Natural killer cell treated with Interleukin-12 subunit alpha and Interleukin-12 subunit beta and Interleukin-15 and Interleukin-18, amount 100 ng/mL, for 72 hours (primary cell): ENCODE measurements at places on chromosomes 6 and 20. TPM values are rescaled to one million over a fixed set of nuclear protein-coding genes. Genes with fewer than 3 reads are reported as not detected.

GPX5 gene
- total RNA-seq: not detected

EEF1A2 gene
- 6.1 TPM for total RNA-seq

SYNDIG1 gene
- not detected for total RNA-seq

SMIM29 gene
- total RNA-seq: 20.9 TPM

RCAN2 gene
- 0.55 TPM for total RNA-seq

TBX18 gene
- not detected for total RNA-seq

DNA sequence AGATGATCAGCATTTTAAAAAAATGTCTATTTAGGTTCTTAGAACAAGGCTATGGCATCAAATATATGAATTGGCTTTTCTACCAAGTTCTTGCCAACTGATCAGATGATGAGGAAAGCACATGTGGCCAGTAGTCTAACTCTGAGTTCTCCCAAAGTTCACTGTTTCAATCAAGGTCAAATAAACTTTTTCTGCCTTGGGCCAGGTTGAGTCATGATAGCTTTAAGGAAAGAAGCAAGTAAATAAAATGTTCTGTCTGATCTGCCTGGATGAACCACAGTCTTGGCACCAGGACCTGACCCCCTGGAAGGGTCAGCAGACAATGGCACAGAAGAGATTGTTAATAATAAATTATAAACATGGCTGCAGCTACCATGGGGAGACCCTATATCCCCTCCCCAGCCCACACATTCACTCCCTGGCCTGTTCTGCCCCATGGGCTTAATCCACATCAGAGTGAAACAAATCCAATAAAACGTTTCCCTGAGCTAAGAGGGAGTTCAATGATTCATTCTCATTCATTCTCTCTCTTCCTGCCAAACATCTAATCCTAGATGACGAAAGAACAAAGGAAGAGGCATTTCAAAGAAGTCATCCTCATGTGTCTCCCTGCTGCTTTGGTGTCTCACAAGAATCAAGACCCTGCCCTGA is 661.6 kb downstream of the DHX35 start:
- no peak for DNase-seq
- H3K27me3 ChIP-seq: no peaks in the 10 kb centered on the region
- no peaks in the 10 kb centered on the region for H3K4me1 ChIP-seq
- no peak overlapping the region for H3K4me3 ChIP-seq

GRCh38 chr6:44094403-44095242 is 32.6 kb downstream of the MRPL14 start:
- H3K36me3 ChIP-seq: no peaks in the 10 kb centered on the region
- peak overlapping the region; percentile 24 for H3K27ac ChIP-seq
- H3K27me3 ChIP-seq: no peaks in the 10 kb centered on the region
- no peak overlapping the region for H3K4me3 ChIP-seq

GRCh38 chr20:31602431-31602778 is 2.7 kb upstream of the ID1 start:
- H3K4me3 ChIP-seq: peak overlapping the region; percentile 54
- DNase-seq: no peak
- H3K27me3 ChIP-seq: peaks cover 24% of the 10 kb centered on the region
- peaks cover 30% of the 10 kb centered on the region for H3K4me1 ChIP-seq
- peak overlapping the region; percentile 53 for H3K27ac ChIP-seq

DNA sequence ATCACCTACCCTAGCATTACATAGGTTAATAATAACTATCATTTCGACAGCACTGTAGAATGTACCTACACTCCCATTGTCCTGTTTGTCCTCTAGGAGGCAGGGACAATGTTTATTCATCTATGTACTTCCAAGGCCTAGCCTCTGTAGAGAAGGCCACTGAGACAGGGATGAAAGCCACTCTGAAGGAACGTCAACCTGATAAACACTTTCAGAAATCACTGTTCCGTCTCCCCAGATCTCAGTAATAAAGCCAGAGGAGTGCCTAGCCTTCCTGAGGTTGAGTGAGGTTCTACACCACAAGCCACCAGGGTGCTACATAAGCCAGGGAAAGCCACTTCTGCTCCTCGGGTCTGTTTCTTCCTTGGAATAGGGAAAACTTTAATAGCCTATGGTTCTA is 44.8 kb downstream of the POPDC3 start:
- DNase-seq: no peak
- H3K36me3 ChIP-seq: no peaks in the 10 kb centered on the region
- H3K27ac ChIP-seq: no peak overlapping the region
- peaks cover 7% of the 10 kb centered on the region for H3K4me1 ChIP-seq
- no peak overlapping the region for H3K4me3 ChIP-seq

GRCh38 chr6:134722200-134722870 is 227.6 kb downstream of the ALDH8A1 start:
- H3K4me3 ChIP-seq: no peak overlapping the region
- no peak for DNase-seq

- no peak overlapping the region for H3K4me3 ChIP-seq
- H3K36me3 ChIP-seq: peaks cover 15% of the 10 kb centered on the region
- DNase-seq: no peak
Observed at GRCh38 chr6:80434691-80435350, 328.4 kb downstream of the BCKDHB start.

- no peaks in the 10 kb centered on the region for H3K27me3 ChIP-seq
- peaks cover 56% of the 10 kb centered on the region for H3K4me1 ChIP-seq
- DNase-seq: no peak
- H3K27ac ChIP-seq: peak overlapping the region; percentile 70
Observed at GRCh38 chr6:36607683-36608386, 13.7 kb downstream of the SRSF3 start.

GRCh38 chr6:164243949-164244348 is 829.4 kb downstream of the QKI start:
- no peaks in the 10 kb centered on the region for H3K4me1 ChIP-seq
- DNase-seq: no peak
- H3K27me3 ChIP-seq: peaks cover 8% of the 10 kb centered on the region
- no peak overlapping the region for H3K4me3 ChIP-seq

GRCh38 chr6:31558318-31558625 is 10.9 kb downstream of the NFKBIL1 start:
- no peaks in the 10 kb centered on the region for H3K27me3 ChIP-seq
- DNase-seq: no peak
- peaks cover 13% of the 10 kb centered on the region for H3K36me3 ChIP-seq
- H3K4me1 ChIP-seq: peaks cover 58% of the 10 kb centered on the region
- peak overlapping the region; percentile 94 for H3K27ac ChIP-seq
- H3K4me3 ChIP-seq: peak overlapping the region; percentile 90

GRCh38 chr6:110735666-110736065 is 79.6 kb downstream of the CDK19 start:
- peaks cover 5% of the 10 kb centered on the region for H3K36me3 ChIP-seq
- peaks cover 1% of the 10 kb centered on the region for H3K4me1 ChIP-seq
- H3K27me3 ChIP-seq: no peaks in the 10 kb centered on the region
- no peak overlapping the region for H3K4me3 ChIP-seq
- no peak for DNase-seq
- H3K27ac ChIP-seq: no peak overlapping the region

- DNase-seq: no peak
- no peak overlapping the region for H3K4me3 ChIP-seq
- no peaks in the 10 kb centered on the region for H3K4me1 ChIP-seq
- H3K27me3 ChIP-seq: no peaks in the 10 kb centered on the region
- no peak overlapping the region for H3K27ac ChIP-seq
- H3K36me3 ChIP-seq: no peaks in the 10 kb centered on the region
Observed at GRCh38 chr6:139003751-139004150, 15.7 kb upstream of the REPS1 start.

DNA sequence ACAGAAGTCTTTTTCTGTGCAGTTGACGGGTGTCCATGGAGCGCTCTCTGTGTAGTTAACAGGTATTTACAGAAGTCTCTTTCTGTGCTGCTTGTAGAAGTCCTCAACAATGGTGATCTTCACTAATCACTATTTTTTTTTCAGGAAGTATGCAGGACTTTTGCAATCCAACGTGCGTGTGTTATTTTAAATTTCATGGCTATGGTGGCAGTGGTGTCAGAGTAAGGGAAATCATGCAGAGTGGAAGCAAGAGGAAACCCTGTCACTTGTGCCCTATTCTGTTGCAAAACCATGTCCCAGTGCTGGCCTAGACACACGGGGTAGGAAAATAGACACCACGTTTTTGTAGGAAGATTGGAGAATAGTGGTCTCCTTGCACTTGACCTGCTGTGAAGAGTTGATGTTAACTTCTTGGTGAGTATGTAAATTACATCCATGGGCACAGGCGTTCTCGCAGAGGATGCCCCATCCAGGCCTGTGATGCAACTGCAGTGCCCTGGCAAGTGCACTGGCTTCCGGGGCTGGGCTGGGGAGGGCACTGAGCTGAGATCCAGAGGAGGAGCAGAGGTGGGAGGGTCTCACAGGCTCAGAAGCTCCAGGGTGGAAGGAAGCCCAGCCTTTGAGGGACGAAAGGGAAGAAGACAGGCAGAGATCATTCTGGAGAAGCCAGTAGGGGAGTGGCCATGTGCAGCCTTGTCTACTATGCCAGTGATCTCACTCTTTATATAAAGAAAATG is 146.5 kb downstream of the SYCP2 start:
- H3K27ac ChIP-seq: no peak overlapping the region
- H3K4me1 ChIP-seq: no peaks in the 10 kb centered on the region
- no peak for DNase-seq
- no peak overlapping the region for H3K4me3 ChIP-seq
- no peaks in the 10 kb centered on the region for H3K36me3 ChIP-seq
- peaks cover 5% of the 10 kb centered on the region for H3K27me3 ChIP-seq

DNA sequence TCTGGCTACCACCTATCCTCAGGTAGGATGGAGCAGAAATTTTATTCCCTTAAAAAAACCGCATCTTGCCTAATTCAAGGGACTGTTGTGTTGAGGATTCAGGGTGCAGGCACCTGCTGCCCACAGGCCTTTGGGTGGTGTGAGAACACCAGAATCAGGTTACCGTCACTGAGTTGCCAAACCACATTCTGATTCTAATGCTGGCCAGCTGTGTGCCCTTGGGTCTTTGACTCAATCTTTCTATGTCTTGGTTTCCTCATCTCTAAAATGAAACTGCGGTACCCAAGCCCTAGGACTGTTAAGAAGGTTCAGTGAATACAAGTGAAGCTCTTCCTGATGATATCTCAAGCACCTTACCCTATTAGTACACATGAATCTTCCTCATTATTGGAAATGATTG is 827.3 kb downstream of the DHX35 start:
- H3K4me1 ChIP-seq: no peaks in the 10 kb centered on the region
- DNase-seq: no peak
- no peaks in the 10 kb centered on the region for H3K36me3 ChIP-seq
- no peak overlapping the region for H3K4me3 ChIP-seq
- no peaks in the 10 kb centered on the region for H3K27me3 ChIP-seq

DNA sequence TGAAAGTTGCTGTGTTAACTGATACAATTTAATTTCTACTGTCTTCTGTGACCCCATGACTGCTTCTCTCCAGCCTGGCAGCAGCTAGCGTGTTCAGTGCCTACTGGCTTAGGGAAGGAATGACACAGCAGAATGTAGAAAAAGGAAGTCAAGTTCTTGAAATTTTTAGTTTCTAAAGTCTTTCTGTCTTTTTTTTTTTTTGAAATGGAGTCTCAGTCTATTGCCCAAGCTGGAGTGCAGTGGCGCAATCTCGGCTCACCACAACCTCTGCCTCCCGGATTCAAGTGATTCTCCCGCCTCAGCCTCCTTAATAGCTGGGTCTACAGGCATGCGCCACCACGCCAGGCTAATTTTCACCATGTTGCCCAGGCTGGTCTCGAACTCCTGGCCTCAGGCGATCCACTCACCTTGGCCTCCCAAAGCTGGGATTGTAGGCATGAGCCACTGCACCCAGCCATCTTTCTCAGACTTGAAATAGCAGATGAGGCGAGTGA is 39.3 kb downstream of the PCNA start:
- no peaks in the 10 kb centered on the region for H3K27me3 ChIP-seq
- H3K27ac ChIP-seq: peak overlapping the region; percentile 96
- peaks cover 43% of the 10 kb centered on the region for H3K4me1 ChIP-seq
- no peaks in the 10 kb centered on the region for H3K36me3 ChIP-seq
- peak overlapping the region; percentile 82 for H3K4me3 ChIP-seq

GRCh38 chr6:128068119-128068479 is 167.2 kb upstream of the THEMIS start:
- no peaks in the 10 kb centered on the region for H3K36me3 ChIP-seq
- no peaks in the 10 kb centered on the region for H3K27me3 ChIP-seq
- no peak for DNase-seq
- H3K27ac ChIP-seq: no peak overlapping the region
- no peak overlapping the region for H3K4me3 ChIP-seq

DNA sequence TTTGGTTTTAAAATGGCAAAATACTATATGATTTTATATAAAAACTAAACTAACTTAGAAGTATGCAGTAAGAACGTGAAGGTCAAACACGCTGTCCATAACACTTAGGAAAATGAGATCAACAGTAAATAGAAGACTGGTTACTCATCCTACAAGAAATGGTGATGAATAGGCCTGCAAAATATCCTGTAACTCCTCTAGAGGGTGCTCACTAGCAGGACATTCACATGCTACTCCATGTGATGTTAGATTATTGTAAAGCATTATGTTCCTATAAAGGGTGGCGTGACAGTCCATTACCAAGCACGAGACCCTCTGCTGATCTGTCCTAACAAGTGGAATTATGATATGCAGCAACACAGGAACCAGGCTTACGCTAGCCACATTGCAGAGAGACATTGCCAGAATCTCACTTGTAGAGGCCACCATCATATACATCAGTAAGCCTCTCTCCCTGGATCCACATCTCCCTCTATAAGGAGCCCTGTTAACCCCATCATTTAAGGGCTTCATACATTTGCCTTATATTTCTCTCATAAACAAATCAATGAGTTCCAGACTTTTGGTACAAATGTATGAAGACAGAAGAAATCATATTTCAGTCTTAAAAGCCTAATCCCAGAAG is 18.0 kb upstream of the DEFB129 start:
- no peaks in the 10 kb centered on the region for H3K4me1 ChIP-seq
- H3K36me3 ChIP-seq: no peaks in the 10 kb centered on the region
- H3K27ac ChIP-seq: no peak overlapping the region
- peaks cover 11% of the 10 kb centered on the region for H3K27me3 ChIP-seq
- DNase-seq: no peak

GRCh38 chr6:104506429-104506828 is 353.3 kb downstream of the HACE1 start:
- no peak for DNase-seq
- no peaks in the 10 kb centered on the region for H3K36me3 ChIP-seq
- no peak overlapping the region for H3K27ac ChIP-seq
- no peaks in the 10 kb centered on the region for H3K4me1 ChIP-seq
- H3K4me3 ChIP-seq: no peak overlapping the region

DNA sequence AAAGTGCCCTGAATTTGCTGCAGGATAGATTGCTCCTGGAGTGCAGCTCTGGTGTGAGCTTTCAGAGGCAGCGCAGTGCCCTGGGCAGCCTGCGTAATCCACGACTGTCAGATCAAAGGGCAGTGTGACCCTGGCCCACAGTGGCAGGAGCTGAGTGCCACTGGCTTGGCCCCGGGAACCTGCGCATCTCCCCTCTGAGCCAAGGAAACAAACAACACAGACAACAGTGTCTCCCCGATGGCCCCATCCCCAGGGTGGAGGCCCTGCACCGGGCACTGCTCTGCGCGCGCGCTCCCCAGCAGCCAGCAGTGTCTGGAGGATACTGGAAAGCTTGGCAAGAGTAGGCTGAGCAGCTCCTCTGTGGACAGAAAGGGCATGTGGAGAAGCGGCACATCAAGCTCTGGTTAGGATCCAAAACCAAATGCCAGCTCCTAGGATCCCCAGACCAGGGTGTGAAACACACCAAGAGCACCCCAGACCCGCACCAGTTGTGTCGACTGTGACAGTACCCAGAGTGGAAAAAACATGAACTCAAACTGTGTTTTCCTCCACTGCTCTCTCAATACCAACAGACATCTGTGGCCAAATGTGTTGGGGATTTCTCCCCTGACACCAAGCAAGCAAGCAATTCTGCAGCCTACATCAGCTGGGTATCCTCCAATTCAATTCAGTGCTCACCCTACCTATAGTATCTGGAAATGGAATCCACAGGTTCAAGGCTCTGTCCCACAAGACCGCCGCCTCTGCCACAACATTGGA is 26.7 kb downstream of the RBCK1 start:
- H3K27me3 ChIP-seq: no peaks in the 10 kb centered on the region
- peaks cover 85% of the 10 kb centered on the region for H3K4me1 ChIP-seq
- DNase-seq: no peak
- peak overlapping the region; percentile 95 for H3K27ac ChIP-seq
